Activated CD8-positive, alpha-beta T cell treated with anti-CD3 and anti-CD28 coated beads for 36 hours (primary cell): ENCODE measurements at places on chromosomes 2 and 18. TPM values are rescaled to one million over a fixed set of nuclear protein-coding genes. Genes with fewer than 3 reads are reported as not detected.

IGFBP2 gene
- total RNA-seq, result 123 TPM

DNA sequence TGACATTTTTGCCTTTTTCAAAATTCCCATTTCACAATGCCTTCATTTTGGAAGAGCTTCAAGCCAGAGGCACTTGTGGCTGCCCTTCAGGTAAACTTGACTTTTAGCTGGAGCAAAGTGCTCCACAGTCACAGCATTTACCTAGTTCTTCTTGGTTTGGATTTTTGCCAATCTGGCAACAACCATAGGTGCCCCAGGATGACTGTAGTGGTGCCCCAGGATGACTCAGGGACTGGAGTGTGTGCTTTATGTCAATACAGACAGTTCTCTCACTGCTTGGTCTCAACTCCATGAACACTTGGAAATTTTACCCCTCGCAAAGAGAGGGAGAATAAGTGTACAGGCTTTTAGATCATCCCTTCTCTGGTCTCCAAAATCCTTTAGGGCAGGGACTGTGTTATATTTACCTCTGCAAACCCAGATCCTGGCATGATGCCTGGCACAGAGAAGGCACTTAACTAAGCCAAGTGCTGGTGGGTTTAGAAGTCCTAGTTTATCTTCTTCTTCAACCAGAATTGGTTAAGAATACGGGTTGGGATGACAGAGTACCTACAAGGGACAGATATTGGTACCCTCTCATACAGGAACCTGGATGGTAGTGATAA lies 15.3 kb upstream of the PTPN4 start:
- H3K4me1 ChIP-seq, result no peaks in the 10 kb centered on the region
- no peaks in the 10 kb centered on the region for H3K36me3 ChIP-seq
- no peak for DNase-seq
- H3K27ac ChIP-seq, result no peak overlapping the region

SCYGR1 gene
- not detected for total RNA-seq

- H3K36me3 ChIP-seq, result no peaks in the 10 kb centered on the region
- H3K4me1 ChIP-seq, result no peaks in the 10 kb centered on the region
- no peak for DNase-seq
- peaks cover 14% of the 10 kb centered on the region for H3K27me3 ChIP-seq
- H3K27ac ChIP-seq, result no peak overlapping the region
Observed at GRCh38 chr18:58466636-58467205, 162.2 kb downstream of the ALPK2 start.

DNA sequence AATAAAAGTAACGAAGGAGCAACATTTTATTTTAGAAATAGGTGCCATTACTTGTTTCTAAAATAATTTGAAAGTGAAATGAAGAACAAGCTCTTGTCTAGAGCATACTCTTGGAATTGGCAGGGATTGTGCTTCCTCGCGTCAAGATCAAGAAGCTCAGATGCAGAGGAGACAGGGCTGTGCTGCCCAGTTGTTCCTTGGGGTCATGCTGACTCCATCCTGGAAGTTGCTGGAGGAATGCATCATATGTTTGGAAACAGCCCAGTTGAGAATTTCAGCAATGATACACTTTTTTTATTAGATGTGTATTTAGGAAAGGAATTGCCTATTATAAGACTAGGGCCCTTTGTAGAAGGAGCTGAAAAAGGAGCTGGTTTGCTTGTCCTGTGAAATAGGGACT lies 17.2 kb downstream of the LTBP1 start:
- H3K27me3 ChIP-seq, result peaks cover 2% of the 10 kb centered on the region
- DNase-seq, result no peak
- H3K4me3 ChIP-seq, result no peak overlapping the region
- no peaks in the 10 kb centered on the region for H3K4me1 ChIP-seq
- H3K36me3 ChIP-seq, result no peaks in the 10 kb centered on the region
- no peak overlapping the region for H3K27ac ChIP-seq

DNA sequence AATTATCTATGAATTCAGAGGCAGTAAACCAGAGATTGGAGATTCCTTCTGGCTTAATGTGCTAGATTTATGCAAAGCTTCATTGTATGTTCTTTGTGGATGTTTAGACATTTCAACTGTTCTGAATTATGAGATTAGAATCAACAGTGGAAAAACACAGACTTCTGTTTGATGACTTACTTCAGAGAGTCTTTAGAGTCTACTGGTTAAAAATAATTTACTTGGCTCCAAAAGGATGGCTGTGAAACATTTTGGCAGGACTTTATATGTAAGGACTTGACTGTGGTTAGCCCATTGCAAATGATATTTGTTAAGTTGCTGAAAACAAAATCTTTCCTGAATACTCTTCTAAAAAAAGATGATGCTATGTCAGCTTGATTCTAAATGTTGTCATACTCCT lies 25.5 kb upstream of the LRRC30 start:
- DNase-seq, result no peak
- no peaks in the 10 kb centered on the region for H3K4me1 ChIP-seq
- H3K27me3 ChIP-seq, result no peaks in the 10 kb centered on the region
- no peak overlapping the region for H3K4me3 ChIP-seq

- H3K27ac ChIP-seq, result no peak overlapping the region
- H3K4me1 ChIP-seq, result peaks cover 11% of the 10 kb centered on the region
- no peaks in the 10 kb centered on the region for H3K36me3 ChIP-seq
- DNase-seq, result no peak
Observed at GRCh38 chr2:20592106-20593071, 58.5 kb downstream of the HS1BP3 start.

DNA sequence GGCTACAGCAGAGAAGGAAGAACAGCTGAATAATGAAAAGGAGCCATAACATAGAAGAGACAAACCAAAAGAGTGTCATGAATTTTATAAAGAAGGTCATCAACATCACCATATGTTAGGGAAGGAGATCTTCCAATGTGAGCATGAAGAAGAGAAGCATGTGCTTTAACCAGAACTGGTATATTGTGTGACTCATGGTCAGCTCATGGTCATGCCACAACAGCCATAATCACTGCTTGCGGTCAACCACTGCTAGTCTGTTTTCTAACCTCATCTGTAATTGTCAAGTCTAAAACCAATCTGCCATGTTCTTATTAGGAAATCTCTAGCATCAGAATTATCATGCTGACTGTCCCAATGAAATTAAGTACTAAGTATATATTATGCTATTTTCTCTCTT lies 204.1 kb upstream of the VRK2 start:
- H3K27me3 ChIP-seq, result no peaks in the 10 kb centered on the region
- no peaks in the 10 kb centered on the region for H3K4me1 ChIP-seq
- H3K27ac ChIP-seq, result no peak overlapping the region
- H3K36me3 ChIP-seq, result no peaks in the 10 kb centered on the region
- H3K4me3 ChIP-seq, result no peak overlapping the region

GRCh38 chr18:72613534-72613930 lies 69.4 kb upstream of the CBLN2 start:
- H3K27me3 ChIP-seq, result no peaks in the 10 kb centered on the region
- H3K27ac ChIP-seq, result no peak overlapping the region
- no peaks in the 10 kb centered on the region for H3K36me3 ChIP-seq
- H3K4me3 ChIP-seq, result no peak overlapping the region

DNA sequence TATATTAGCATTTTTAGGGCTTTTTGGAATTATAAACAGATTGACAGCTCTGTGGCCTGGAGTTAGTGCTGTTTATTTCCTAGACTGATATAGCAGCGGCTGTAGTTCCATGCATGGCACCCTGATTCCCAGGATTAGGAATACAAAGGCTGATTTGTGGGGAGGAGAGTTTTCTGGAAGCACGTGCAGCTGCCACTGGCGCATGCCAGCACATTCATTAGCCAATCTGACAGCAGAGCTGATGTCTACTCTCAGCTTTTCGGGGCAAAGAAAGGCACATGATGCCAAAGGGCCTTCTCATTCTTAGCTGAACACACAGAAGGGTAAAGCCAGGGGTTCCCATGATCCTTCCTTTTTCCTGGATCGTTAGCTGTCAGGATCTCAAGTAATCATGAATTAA lies 45.7 kb upstream of the RAPH1 start:
- no peak for DNase-seq
- H3K36me3 ChIP-seq, result no peaks in the 10 kb centered on the region
- peaks cover 22% of the 10 kb centered on the region for H3K4me1 ChIP-seq
- H3K4me3 ChIP-seq, result no peak overlapping the region
- peaks cover 3% of the 10 kb centered on the region for H3K27me3 ChIP-seq

DNA sequence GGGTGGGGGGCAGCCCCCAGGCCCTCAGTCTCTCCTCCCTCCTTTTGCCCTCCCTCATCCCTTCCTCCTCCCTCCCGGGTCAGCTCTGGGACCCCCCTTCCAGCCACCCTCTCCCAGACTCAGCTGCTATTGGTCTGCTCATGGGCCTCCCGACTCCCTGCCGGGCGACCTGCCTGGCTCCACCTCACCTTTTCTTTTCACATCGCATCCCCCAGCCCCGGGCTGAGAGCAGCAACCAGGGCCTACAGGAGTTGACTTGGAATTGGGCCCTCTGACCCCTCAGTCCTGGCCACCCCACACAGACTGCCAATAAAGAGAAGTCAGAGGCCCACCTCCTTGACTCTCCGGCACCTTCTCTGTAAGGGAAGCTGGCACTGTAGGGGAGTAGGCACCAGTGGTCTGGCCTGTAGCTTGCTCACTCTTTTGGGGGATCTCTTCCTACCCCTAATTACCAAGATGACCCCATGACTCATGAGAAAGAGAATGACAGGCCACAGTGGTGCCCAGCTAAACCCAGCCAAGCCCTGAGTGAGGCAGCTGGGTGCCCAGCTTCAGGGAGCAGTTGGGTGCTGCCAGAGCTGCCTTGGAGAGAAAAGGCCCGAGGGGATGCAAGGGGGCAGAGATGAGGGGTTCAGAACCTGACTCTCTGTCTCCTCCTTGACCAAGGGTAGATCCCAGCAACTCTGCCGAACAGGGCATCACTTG lies 2.0 kb upstream of the ECEL1 start:
- H3K4me1 ChIP-seq, result peaks cover 5% of the 10 kb centered on the region
- no peak for DNase-seq
- H3K4me3 ChIP-seq, result no peak overlapping the region
- H3K36me3 ChIP-seq, result no peaks in the 10 kb centered on the region

GRCh38 chr2:112065966-112066365 lies 10.9 kb downstream of the TMEM87B start:
- no peak for DNase-seq
- H3K27me3 ChIP-seq, result no peaks in the 10 kb centered on the region
- H3K36me3 ChIP-seq, result peaks cover 81% of the 10 kb centered on the region
- H3K27ac ChIP-seq, result peak overlapping the region; percentile 29
- no peak overlapping the region for H3K4me3 ChIP-seq

ALLC gene
- total RNA-seq, result not detected

DNA sequence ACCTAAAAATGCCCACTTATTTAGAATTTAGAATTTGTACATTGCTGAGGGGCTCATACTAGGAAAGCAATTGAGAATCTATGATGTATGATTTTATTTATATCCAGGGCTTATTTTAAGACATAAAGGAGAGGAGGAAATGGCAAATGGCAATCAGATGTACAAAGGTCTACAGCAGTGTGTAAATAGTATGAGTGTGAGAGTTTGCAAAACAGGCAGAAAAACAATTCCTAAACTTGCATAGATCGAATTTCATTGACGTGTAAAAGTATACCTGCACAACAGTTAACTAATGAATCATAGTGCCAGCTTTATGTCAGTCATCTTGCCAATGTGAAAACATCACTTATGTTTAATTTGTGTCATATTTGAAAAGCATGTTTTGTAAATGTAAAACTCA lies 718.7 kb upstream of the GCFC2 start:
- no peaks in the 10 kb centered on the region for H3K27me3 ChIP-seq
- DNase-seq, result no peak
- H3K27ac ChIP-seq, result no peak overlapping the region
- H3K4me1 ChIP-seq, result no peaks in the 10 kb centered on the region
- H3K4me3 ChIP-seq, result no peak overlapping the region

DNA sequence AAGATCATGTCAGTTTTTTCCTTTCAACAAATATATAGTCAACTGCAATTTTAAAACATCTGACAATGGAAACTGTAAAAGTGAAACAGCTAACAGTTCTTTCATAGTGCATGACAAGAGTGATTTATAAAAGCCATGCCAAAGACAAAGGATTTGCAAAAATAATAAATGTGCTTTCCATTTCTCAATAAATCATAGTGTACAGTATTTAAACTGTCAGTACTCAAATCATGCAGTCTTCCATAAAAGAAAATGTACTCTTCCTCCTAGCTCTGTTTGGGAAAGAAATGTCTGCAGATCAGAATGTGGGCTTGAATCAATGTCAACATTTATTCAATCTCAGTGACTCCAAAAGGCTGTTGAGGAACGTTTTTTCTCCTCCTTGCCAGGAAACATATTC lies 131.7 kb upstream of the PDE1A start:
- H3K27me3 ChIP-seq, result no peaks in the 10 kb centered on the region
- H3K27ac ChIP-seq, result no peak overlapping the region
- H3K4me3 ChIP-seq, result no peak overlapping the region

GRCh38 chr2:68359889-68360288 lies 5.2 kb upstream of the PLEK start:
- no peak overlapping the region for H3K4me3 ChIP-seq
- no peak for DNase-seq
- no peak overlapping the region for H3K27ac ChIP-seq
- H3K36me3 ChIP-seq, result no peaks in the 10 kb centered on the region
- H3K4me1 ChIP-seq, result peaks cover 26% of the 10 kb centered on the region
- no peaks in the 10 kb centered on the region for H3K27me3 ChIP-seq

DPYSL5 gene
- not detected for total RNA-seq

MEP1B gene
- total RNA-seq, result not detected

GRCh38 chr2:56040834-56041233 lies 117.3 kb upstream of the EFEMP1 start:
- no peaks in the 10 kb centered on the region for H3K4me1 ChIP-seq
- H3K27ac ChIP-seq, result no peak overlapping the region
- H3K27me3 ChIP-seq, result no peaks in the 10 kb centered on the region
- H3K4me3 ChIP-seq, result no peak overlapping the region
- no peaks in the 10 kb centered on the region for H3K36me3 ChIP-seq
- no peak for DNase-seq

DNA sequence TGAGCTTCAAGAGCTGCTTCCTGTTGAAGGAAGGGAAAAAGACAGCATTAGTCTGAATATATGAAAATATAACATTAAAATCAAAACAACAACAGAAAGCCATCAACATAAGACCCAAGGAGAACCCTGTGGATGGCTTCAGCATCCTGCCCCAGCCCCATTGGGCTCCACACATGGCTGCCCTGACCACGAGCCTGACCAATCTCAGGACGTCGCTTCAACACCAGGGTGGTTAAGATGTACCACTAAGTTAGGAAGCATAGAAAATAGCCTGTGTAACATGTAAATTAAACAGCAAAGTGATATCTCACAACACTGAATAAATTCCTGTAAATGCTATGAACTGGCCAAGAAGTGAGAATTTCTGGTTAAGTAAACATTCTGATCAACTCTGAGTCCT lies 77.2 kb upstream of the CD226 start:
- H3K4me3 ChIP-seq, result no peak overlapping the region
- no peak for DNase-seq
- H3K27me3 ChIP-seq, result no peaks in the 10 kb centered on the region
- H3K36me3 ChIP-seq, result peaks cover 39% of the 10 kb centered on the region
- no peak overlapping the region for H3K27ac ChIP-seq
- no peaks in the 10 kb centered on the region for H3K4me1 ChIP-seq
